ENCODE measurements at places on chromosomes 7 and 10.

DNA sequence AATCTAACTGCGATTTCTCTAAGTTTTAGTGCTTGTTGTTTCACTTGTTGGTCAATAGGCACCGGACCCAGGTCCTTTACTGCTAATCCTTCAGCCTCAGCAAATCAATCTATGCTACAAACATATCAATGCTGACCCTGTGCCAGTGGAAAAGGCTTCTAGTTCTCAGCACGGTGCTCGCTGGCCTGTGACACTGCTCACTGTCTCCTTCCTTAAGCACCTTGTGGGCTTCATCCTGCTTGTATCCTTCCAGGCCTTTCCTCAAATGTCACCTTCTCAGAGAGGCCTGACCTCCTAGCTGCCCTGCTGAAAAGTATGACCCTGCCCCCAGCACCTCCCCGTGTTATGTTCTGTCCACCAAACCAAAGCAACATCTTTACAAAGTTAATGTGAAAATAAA lies 201.2 kb upstream of the FRMD4A start:
- DNase-seq, result no peak

DNA sequence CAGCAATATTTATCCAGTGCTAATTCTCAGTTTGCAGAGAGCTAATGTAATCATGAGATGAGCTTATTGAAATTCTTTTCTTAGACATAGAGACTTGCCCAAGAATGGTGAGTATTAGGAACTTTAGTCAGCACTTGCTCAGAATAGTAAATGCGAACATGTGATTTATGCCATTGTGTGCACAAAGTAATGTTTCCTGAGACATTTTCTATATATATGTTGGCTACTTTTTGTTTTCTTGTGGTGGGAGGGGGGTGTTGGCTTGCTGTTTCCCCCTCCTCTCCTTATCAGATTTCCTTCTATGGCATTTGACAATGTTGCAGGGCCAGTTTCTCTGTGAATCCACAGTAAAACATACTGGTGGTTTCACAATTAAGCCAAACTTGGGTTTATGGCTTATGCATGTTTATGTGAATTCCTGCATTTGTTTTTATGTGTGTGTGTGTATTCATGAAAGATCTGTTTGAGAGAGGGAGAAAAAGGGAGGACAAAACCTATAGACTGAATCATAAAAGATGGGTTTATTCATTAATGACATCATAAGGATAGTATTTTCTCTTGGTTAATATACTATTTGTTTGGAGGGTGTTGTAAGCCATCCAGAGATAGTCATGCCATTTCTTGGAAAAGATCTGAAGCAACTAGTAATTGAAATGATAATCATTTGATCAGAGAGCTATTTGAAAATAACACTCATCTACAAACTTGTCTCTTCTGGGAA lies 36.3 kb downstream of the ARID5B start:
- DNase-seq, result no peak

DNA sequence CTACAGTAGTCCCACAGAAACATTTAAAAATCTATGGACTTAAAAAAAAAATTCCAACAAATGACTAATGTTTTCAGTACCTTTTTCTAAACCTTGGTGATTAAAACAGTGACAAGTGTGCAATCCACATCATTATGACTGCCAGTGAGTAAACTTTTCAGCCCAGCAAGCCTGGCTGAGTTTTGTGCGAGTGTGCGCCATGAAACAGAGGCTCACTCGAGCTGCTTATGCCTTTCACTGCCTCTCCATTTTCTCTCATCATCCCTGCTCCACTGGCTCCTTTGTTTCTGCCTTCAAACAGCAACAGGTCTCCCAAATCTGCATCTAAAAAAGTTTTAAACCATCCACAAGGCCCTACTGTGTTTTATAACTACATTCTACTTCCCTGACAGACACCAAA lies 105.8 kb downstream of the USP6NL start:
- DNase-seq, result peak; percentile 39

DNA sequence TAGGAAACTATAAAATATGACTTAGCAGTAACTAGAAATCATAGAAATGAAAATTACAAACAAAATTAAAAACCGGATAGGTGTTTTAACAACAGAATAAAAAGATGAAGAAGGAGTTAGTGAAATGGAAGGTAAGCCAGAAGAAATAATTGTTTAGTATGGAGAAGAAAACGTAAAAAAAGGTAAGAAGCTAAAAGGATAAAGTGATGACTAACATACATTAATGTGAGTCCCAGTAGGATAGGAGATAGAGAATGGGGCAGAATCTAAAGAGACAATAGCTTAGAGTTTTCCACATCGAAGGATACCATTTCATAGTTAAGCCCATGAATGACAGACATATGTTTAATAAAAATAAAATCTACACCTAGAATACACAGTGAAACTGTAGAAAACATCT lies 25.3 kb downstream of the GTF2I start:
- DNase-seq, result no peak

DNA sequence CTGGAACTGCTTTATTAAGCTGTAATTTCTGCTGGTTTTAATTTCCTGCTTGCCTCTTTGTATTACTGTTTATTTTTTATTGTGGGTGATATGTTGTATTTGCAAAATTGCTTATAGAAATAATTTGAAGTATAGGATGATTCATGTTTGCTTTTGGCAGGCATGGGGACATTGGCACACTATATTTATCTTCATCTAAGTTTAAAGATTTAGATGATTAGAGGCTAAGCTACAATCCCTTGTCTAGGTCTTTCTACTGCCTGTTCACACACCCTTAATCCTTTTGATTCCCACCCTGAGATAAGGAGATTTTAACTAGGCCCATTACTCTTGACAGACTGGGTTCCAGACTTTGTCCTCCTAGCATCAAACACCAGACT lies 182.8 kb upstream of the KAT6B start:
- DNase-seq, result no peak

GRCh38 chr10:22714479-22715289 lies at the start of gene PIP4K2A:
PIP4K2A (minus strand) TSS chr10:22714578; CDS start chr10:22714326, 252 bp downstream.
- DNase-seq, result peak; percentile 86

GRCh38 chr7:133015888-133016287 lies 66.0 kb downstream of the CHCHD3 start:
- no peak for DNase-seq

DNA sequence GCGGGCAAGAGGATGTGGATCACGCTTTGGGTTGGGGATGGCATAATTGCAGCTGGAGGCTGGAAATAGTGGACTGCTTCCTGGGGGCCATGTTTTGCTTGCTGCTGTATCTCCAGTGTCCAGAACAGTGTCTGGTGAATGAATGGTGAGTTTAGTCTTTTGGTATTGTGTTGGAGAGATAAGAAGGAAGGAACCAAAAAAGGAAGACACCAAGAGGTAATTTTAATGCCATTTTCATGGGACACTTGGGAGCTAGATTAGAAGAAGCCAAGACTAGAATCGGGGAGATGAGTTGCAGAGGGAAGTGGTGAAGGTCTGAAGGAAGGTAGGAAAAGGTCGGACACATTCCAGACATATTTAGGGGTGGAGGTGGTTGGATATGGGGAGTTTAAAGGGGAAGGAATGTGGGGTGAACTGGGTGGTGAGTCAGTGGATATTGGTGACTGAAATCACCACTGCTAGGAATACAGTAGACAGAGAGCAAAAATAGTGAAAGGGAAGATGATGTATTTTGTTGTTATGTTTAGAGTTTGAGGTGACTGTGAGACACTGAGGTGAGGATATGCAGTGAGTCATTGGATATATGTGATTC lies 76.7 kb downstream of the CCNY start:
- DNase-seq, result no peak

DNA sequence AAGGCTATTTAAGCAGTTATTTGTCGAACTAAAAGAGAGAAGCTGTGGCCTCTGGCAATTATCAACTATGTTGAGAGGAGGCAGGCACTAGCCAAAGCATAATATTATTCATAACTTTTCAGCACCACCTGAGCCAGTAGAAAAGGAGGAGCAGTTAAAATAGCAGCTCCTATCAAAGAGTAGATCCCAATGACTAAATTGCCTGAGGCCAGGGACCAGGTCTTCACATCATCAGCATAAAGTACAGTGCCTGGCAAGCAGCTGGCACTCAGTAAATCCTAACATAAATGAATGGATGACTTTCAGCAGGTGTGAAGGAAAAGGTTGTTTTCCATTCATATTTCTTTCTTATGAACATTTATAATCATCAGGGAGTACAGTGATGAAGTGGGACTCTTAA lies 309.0 kb upstream of the IMMP2L start:
- no peak for DNase-seq

DNA sequence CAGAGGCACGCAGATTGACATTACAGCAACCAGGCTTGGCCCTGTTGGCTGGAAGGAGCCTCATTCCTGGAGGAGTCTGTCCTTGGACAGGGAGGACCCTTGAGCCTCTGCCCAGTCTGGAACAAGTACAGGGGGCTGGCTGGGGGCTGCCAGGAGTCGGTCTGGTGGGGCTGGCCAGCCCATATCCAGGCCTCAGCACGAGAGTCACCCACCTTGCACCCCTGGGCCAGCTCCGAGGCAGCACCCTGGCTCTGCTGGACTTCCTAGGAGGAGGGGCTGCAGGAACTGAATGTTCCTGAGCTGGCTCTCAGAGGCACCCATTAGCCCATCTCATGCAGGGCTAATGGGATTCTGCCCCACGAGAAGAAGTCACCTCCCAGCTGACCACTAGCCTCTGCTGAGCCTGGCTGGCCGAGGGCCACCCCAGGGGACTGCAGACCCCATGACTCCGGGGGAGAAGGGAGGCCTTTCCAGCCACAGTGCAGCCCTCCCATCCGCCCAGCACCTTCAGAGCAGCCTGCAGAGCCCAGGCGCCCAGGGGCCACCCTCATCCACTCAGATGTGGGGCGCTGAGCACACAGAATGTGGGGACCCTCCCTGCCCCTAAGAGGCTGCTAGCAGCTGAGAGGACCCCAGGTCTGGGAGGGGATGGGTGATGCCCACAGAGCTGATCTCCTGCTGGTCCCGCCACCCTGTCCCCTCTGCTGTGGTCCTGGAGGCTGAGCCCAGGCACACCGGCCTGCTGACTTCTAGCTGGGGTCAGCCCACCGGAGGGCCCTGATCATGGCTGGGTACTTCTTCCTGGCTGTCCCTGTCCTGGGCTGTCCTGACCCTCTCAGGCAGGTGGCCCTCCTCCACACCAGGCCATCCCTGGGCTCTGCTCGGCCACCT lies 14.8 kb upstream of the INPP5A start:
- DNase-seq, result no peak

GRCh38 chr10:287026-287709 lies 151.9 kb downstream of the ZMYND11 start:
- no peak for DNase-seq

DNA sequence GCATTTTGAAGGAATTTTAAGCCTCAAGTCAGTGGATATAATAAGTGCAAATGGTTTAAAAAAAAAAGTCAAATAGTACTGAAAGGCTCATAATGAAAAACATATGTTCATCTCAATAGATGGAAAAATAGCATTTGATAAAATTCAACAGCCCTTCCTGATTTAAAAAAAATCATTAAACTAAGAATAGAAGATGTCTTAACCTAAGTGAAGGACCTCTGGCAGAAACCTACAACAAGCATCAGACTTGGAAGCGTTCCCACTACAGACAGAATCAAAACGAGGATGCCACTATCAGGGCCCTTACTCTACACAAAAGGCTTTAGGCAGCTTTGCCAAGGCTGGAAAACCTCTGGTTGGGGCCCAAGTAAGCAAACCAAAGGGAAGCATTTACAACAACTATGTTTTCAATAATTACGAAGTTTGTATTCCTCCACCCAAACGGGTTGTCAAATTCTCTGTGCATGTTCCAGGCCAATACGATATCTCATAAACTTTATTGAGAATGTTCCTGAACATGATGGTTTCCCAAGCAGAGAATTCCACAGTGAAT lies 45.1 kb downstream of the CYTH3 start:
- DNase-seq, result no peak

GRCh38 chr7:129864042-129864441 lies 88.7 kb downstream of the UBE2H start:
- DNase-seq, result no peak

GRCh38 chr10:52768001-52768532 lies 4.5 kb downstream of the MBL2 start:
- DNase-seq, result no peak

- no peak for DNase-seq
These were observed 291.7 kb downstream of the THSD7A start for GRCh38 chr7:11540271-11540761.

- DNase-seq, result peak; percentile 48
These were observed 18.6 kb downstream of the NPFFR1 start for GRCh38 chr10:70265032-70265689.

DNA sequence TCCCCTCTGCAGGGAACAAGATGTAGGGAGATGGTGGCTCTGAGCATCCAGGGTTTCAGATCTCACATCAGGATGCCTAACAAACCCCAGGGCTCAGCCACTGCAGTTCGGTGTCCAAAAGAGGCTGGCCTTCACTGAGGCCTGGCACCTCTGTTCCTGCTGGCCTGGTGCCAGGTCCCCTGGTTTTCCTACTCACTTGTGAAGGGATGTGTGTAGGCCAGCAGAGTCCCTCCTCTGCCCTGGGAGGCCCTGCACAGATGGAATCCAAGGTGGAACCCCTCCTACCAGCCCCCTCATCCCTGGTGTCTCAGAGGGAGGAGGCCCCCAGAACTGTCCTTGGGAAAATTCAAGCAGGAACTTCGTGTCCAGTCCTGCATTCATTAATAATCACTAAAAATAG lies 260.6 kb downstream of the CCSER2 start:
- DNase-seq, result no peak

DNA sequence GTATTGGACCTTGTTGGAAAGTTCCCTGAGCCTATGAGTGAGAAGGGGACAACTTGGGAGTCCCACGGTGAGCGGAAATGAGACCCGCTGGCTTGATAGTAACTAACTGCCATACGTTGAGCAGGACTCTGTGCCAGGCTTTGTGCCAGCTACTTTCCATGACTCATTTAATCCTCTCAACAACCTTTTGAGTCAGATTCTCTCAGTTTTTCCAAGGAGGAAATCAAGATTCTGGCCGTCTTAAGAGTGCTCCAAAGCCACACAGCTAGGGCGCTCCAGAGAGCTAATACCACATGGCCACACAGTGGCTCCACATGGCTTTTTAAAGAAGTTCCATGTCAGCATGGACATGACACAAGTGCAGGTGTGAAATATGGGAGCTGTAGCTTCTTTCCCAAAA lies 55.7 kb downstream of the NOD1 start:
- no peak for DNase-seq

DNA sequence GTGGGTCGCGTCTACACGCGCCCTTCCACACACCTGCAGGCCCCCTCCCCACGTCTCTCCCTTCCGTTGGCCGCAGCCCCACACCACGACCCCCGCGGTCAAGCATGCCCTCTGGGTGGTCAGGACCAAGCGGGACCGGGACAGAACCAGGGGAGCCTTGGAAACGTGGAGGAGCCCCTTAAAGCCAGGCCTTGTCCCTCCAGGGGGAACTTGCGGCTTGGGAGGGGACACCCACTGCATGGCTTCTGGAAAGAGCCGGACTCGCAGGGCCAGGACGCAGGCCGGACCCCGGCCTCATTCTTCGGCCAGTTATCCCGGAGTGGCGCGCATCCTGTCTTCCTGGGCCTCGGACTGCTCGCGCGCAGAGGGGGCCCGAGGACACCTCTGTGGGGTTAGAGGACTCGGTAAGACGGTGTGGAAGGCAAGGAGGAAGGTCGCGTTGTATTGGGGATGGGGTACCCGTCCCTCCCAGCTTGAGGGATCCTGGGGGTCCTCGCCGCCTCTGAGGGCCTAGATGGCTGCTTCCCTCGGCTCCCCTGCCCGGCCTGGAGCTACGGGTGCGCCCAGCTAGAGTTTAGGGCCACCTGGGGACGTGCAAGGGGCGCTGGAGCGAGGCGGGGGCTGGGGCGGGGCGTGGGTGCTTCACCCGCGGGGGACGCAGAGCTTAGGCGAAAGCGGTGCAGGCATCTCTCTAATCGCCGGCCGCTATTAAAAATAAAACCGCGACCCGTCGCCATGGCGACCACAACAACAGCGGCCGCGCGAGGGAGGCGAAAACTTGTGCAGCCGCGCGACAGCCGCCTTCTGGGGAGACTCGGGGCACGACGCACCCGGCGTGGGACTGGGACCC lies 1.8 kb upstream of the PDGFA start:
- no peak for DNase-seq
